ENCODE measurements at places on chromosomes 2 and 18.
A peak's percentile ranks its signal among the peaks of the same experiment; 100 is the strongest.

DNA sequence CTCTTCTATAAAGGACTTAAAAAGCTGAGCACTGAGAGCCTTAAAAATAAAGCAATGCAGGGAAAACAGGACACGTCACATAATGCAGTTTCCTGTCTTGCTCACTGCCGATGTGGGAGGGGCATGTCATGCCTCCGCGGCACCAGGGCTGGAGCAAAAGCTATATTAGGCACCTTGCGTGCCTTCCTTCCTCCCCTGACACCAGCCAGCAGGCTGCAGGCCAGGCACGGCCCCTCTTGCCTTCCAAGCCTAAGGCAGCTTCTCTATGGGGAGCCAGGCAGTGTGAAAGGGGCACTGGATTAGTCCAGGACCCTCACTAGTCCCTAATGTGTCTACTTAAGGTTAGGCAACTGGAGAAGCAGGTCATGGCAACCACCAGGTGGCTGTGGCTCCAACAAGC is 26.3 kb downstream of the MRPL35 start:
- DNase-seq: peak; percentile 22

GRCh38 chr2:143397884-143398614 is 268.8 kb downstream of the ARHGAP15 start:
- no peak for DNase-seq

DNA sequence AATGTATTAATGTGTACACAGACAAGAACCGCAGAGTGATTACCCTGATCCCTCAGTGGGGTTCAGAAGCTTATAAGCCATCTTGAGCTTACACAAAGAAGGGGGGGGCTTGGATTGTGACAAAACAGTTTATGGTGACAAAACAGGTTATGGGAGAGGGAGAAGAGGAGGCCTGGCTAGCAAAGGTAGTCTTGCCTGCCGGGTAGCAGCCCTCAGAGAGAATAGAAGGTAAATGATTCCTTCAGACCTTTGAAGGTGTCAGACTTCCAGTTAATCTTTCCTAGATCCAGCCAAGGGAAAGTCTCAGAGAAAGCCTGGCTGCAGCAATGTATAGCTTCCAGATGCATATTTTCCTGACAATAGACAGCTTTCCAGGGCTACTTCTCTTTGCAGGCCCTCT is 44.6 kb upstream of the RAPH1 start:
- DNase-seq: no peak

- DNase-seq: no peak
Measured at GRCh38 chr2:234331966-234332365, 164.9 kb downstream of the ARL4C start.

- DNase-seq: no peak
Measured at GRCh38 chr2:151481744-151482143, 72.0 kb downstream of the RIF1 start.

GRCh38 chr2:228597032-228597431 is 415.5 kb upstream of the SPHKAP start:
- DNase-seq: no peak

DNA sequence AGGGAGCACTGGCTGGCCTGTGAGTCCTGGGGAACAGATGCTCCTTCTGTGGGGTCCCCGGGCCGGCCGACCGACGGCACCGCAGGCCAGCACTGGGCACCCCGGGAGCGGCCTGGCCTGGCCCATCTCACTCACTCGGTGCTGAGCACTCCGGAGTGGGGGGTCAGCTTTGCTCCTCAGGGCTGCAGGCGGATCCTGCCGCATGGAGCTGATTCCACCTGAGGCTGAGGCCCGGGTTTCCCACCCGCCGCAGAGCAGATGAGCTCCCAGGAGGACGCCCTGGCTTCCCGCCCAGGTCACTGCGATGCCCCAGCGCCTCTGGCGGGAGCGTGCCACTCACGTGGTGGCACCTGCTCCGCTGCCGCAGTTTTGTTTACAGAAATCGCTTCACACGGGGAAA is 418.6 kb downstream of the GALR1 start:
- no peak for DNase-seq

GRCh38 chr2:174595116-174595809 is 2.3 kb downstream of the WIPF1 start:
- no peak for DNase-seq

DNA sequence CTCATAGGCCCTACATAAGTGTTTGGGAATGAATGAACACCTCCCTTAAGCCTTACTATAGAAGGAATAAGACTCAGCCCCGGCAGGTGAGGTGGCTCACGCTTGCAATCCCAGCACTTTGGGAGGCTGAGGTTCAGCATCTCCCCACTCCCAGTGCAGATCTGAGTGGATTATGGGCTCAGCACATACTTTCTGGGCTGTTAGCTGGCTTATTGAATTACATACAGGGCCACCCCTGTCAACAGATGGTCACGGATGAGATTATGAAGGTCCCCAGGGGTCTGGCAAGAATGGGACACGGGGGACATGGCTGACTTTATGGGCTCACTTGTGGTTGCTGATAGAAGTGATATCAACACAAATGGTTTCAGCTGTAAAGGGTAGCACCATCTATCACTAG is 322.3 kb downstream of the TSN start:
- no peak for DNase-seq

DNA sequence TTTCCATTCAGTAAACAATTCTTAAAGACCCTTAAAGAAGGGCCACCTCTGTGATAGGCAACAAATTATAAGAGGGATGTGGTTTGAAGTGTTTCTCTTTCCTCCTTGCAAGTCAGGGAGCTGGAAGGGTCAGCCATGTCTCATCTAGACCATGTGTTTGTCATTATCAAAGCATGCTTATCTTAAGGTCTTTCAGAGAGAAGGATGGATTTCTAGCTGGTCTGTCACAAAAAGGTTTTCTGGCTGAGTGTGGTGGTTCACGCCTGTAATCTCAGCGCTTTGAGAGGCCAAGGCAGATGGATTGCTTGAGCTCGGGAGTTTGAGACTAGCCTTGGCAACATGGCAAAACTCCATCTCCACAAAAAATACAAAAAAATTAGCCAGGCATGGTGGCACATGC is 59.2 kb upstream of the PEX13 start:
- no peak for DNase-seq

GRCh38 chr2:221450280-221450679 is 121.8 kb downstream of the EPHA4 start:
- DNase-seq: no peak

- DNase-seq: no peak
Measured at GRCh38 chr2:158013891-158014290, 87.8 kb upstream of the UPP2 start.

DNA sequence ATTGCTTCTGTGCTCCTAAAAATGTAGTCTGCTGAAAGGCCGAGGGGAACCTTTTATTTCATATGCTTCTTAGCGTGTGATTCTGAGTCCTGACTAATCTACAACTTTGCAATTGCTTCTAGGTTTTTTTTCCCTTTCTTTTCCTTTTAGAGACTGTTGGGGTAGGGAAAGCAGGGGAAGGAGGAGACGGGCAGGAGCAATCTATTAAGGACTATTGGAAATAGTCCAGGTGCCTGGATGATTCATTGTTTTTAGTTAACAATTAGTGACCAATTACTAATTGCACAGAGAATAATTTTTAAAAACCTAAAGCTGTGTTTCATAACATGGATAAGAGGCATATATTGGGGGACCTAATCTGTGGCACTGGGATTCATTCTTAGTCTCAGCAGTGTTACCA is 49.4 kb upstream of the STON1 start:
- no peak for DNase-seq

- DNase-seq: no peak
Measured at GRCh38 chr2:224027070-224027469, 12.0 kb downstream of the SERPINE2 start.

- no peak for DNase-seq
Measured at GRCh38 chr2:113822087-113822815, 65.8 kb upstream of the SLC35F5 start.

Measured in stimulated activated CD4-positive, alpha-beta T cell treated with anti-CD3 and anti-CD28 coated beads, TNF-alpha, amount 100 ng/mL, for 1 hour (primary cell).